CD4-positive, alpha-beta T cell treated with Interleukin-1 beta for 1 hour (primary cell): ENCODE measurements at places on chromosomes 4 and X.
A peak's percentile ranks its signal among the peaks of the same experiment; 100 is the strongest.

GRCh38 chr4:1666391-1666790, 17.7 kb downstream of the FAM53A start:
- DNase-seq, result no peak

GRCh38 chrX:110955706-110956105, 140.3 kb upstream of the PAK3 start:
- no peak for DNase-seq

DNA sequence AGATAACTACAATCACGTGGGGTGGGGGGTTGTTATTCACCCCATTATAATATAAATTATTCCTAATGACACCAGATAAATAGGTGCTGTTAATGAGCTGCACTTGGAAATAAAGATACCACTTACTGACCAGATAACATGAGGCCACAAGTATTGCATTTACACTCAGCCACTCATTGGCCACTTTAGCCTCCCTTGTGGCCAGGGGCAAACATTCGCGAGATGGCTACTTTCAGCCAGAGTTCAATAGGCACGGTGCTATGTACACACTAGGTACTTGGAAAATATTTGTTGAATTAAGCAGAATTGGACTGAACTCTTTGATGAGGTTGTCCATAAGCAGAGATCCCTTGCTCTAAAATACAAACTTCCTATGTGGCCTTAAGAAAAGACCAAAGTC, 713.7 kb upstream of the TENM3 start:
- no peak for DNase-seq

DNA sequence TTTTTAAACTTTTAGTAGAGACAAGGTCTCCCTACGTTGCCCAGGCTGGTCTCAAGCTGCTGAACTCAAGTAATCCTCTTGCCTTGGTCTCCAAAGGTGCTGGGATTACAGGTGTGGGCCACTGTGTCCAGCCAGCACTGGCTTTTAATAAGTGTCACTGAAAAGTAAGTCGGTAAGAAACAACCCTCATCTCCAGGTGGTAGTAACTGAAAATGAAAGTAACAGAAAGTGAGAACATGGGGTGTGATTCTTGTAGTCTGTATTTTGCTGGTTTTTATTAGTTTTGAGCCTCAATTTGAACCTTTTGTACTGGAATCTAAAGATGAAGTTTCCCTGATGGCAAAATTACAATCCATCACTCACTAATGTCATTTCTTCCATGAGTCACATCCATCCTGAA, 238.1 kb upstream of the AGA start:
- no peak for DNase-seq

- DNase-seq, result no peak
These were observed 111.7 kb upstream of the TAPT1 start for GRCh38 chr4:16337936-16338335.

GRCh38 chr4:179372242-179372641, 1930.0 kb upstream of the AGA start:
- no peak for DNase-seq

- DNase-seq, result no peak
These were observed 226.0 kb downstream of the VEGFC start for GRCh38 chr4:176566769-176567168.

- no peak for DNase-seq
These were observed 337.8 kb upstream of the NOCT start for GRCh38 chr4:138677748-138678147.

- DNase-seq, result no peak
These were observed 1151.3 kb upstream of the IGFBP7 start for GRCh38 chr4:58261526-58261925.

GRCh38 chr4:115113506-115114106, at the start of gene NDST4:
Gene NDST4, minus strand, starts transcription at chr4:115113620. Its CDS starts 36,584 bp downstream, at chr4:115077036.
- DNase-seq, result no peak

- DNase-seq, result no peak
These were observed 19.5 kb downstream of the MID1IP1 start for GRCh38 chrX:38820751-38821150.

DNA sequence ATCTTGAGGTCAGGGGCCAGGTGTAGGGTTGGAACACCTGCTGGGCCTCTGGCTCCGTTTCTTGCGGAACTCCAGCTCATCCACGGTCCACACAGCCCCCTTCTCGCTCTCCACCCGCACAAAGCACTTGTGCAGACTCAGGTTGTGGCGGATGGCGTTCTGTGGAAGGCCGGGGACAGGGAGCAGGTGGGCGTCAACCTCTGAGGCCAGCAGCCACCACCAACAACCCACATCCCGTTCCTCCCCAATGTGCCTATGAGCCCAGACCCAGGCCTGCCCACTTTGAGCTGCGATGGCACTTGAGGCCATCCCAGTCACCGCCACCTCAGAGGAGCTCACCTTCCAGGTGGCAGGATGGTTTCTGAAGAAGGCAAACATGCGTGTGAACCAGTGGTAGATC, 13.2 kb downstream of the FOXP3 start:
- no peak for DNase-seq

DNA sequence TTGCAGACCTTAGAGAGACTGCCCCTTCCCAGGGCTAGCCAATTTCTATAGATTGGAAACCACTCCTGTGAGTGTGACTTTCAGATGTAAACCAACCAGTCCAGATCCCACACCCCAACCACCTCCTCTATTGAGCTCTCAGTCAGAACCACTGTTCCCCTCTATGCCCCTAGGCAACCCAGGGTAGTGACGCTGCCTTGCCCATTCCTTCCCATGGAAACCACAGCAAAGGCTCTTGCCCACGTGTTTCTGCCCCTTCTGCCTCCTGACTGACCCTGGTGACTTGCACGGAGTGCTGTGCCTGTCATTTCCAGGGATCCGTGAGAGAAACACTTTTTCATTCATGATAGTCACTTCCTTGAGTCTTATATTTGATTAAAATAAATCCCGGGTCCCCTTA, 32.4 kb downstream of the CYTL1 start:
- DNase-seq, result no peak

- DNase-seq, result no peak
These were observed 11.9 kb downstream of the HSD17B13 start for GRCh38 chr4:87310691-87311335.

DNA sequence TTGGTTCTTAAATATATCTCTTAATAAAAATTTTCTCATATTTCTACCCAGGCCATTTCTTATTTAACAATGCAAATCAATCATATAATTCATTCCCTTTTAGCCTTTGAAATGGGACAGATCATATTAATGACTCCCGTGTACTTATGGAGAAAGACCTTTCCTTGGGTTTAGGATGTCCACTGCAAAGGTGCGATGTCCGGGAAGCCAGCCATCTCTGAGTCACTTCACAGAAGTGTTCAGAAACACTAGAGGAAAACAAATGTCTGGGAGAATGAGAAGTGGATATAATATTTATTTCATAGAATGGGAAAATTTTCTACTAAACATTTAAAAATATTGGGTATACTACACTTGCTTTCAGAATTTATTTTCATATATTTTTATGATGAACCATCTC, 15.3 kb downstream of the INTU start:
- DNase-seq, result no peak

DNA sequence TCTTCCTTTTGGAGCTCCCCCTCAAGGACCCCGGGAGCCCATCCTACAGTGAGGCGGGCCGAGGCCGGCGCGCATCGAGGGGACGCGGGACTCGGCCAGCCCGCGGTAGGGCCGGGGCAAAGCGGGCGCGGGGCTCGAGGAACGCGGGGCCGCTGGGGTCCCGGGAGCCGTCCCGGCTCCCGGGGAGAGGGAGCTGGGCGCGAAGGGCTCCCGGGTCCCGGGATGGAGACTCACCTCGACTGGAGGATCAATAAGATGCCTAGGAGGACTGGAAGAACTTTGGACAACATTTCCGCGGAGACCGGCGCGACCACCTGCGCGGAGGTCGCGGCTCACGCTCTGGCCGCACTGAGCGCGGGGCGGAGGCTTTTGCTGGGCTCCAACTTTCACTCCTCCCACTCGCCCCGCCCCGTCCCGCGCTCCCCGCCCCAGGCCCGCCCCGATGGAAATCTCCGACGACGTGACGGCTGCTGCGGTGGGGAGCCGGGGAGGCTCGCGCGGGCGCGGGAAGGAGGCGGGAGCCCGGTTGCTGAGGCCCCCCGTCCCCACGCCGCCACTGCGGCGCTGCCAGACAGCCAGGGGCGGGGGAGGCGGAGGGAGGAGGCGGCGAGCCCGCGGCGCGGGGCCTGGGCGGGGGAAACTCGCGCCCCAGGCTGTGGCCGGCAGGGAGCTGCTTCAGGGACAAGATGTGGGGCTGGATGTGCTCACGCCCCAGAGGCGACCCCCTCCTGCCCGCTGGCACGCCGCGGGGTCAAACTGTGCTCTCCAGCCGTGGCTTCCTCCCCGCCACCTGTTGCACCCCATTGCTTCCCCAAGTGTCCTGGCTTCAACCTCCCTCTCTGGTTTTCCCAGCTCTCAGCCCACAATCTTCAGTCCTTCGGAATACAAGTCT, at the start of gene GABRE:
Gene GABRE, minus strand, starts transcription at position 341 of the 892 bp plus-strand sequence. Its CDS starts 51 bp downstream, at position 290.
- no peak for DNase-seq

GRCh38 chr4:146095091-146095690, 80.3 kb upstream of the LSM6 start:
- DNase-seq, result peak; percentile 22

GRCh38 chr4:154836513-154836912, 55.4 kb downstream of the RBM46 start:
- no peak for DNase-seq

- no peak for DNase-seq
These were observed 226.9 kb upstream of the HCCS start for GRCh38 chrX:10884246-10884645.

- peak; percentile 55 for DNase-seq
These were observed 58.5 kb upstream of the CLCN4 start for GRCh38 chrX:10098270-10098713.

DNA sequence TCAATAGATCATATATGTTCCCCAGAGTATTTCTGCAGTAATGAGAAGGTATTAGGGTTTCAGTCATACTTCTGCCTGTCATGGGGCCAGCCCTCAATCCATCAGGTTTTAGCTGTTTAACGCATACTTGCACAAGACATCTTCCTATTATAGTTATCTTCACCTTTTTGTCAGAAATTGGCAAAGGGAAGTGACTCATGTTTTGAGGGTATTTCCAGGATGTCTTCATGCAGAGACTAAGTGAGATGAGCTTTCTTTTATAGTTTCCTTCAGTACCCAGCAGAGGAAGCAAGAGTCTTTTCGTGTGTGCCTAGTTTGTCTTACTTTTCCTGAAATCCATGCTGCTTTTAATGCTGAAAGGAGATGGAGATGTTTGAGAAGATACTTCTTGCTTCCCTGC, 9.5 kb downstream of the CSTF2 start:
- peak; percentile 53 for DNase-seq

GRCh38 chr4:118354913-118355312, 2.1 kb upstream of the PRSS12 start:
- no peak for DNase-seq

GRCh38 chr4:68714400-68714799, 43.9 kb upstream of the UGT2B15 start:
- DNase-seq, result no peak

DNA sequence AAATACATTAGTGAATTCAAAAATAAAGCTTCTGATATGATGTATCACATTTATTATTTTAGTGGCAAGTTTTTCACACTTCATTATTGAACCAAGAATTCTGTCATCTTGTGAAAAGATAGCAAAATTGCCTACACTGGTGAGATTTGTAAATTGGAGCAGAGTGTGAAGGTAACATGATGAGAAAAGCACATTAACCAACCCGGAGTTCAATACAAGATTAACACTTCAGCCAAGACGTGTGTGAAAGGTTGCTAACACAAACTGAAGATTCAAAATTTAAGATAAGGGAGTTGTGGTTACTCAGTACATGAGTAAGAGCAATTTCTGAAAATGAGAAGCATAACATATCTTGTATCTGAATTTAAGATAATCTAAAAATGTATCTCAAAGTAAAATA, 346.7 kb downstream of the PDHA2 start:
- no peak for DNase-seq

- no peak for DNase-seq
These were observed 66.2 kb downstream of the VCX3A start for GRCh38 chrX:6468706-6469105.

DNA sequence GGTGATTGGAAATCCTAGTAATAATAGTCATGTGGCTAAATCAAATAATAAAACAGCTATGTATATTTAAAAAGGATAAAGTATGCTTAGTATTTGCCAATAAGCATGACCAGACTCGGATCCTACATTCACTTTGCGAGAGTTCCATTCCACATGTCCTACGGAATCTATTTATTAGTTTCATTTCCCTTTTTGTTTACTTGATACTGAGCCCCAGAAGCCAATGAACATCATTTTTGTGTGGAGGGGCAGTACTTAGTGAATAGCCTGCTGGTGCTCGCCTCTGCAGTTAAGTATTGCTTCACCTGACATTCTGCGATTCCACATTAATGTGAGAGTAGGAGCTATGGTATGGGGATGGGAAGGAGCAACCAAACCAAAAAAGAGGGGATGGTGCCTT, 58.5 kb upstream of the NAP1L5 start:
- no peak for DNase-seq

DNA sequence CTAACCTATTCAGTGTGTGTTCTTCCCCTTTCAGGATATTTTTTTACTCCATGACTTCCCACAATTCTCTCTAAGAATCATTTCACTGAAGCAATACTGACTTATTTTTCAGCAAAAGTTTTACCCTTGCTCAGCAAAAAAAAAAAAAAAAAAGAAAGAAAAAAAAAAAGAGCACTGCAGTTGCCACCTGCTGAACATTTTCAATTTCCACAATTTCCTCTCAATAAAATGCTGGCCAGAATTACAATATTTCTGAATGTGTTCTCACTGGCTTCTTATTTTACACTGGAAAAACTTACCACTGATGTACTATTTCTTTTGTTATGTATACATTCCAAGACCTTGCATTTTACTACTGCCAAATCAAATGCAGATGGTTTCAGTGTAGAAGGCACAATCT, 210.4 kb downstream of the PAPSS1 start:
- no peak for DNase-seq

DNA sequence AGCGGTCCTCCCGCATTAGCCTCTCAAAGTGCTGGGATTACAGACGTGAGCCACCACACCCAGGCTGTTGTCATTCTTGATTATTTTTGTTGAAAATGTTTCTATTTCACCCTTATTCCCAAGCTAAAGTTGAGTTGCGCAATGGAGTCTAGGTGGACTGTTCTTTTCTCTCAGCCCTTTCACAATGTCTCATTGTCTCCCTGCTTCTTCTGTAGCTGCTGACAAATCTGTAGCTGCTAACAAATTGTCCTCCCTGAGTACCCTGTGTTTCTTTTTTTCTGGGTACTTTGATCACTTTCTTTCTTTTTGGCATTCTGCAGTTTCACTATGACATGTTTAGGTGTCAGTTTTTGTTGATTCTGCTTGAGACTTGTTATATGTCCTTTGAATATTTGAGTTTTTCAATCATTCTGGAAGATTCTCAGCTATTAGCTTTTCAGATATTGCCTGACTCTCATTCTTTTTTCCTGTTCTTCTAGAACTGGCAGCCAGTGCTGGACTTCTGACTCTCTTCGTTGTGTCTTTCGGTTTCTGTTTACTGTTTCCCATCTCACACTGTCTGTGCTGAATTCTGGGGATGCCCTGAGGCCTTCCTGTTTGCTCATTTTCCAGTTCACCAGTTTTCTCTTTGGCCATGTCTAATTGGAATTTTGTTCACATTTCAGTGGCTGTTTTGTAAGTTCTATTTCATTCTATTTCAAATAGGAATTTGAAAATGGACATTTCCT, 6.6 kb downstream of the ABCD1 start:
- no peak for DNase-seq
